ENCODE measurements at places on chromosomes 11 and 22.

- DNase-seq = no peak
Measured at GRCh38 chr22:23575601-23576000, 4.5 kb downstream of the IGLL1 start.

DNA sequence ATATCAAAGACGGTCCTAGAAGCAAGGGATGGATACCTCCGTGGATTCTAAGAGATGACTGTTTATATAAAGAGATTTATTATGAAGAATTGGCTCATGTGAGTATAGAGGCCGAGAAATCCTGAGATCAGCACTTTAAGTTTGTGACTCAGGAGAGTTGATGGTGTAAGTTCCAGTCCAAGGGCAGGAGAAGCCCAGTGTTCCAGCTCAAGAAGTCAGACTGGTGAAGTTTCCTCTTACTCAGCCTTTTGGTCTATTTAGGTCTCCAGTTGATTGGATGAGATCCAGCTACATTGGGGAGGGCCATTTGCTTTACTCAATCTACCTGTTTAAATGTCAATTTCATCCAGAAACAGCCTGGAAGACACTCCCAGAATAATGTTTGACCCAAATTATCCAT lies 45.1 kb downstream of the TSPAN18 start:
- no peak for DNase-seq

DNA sequence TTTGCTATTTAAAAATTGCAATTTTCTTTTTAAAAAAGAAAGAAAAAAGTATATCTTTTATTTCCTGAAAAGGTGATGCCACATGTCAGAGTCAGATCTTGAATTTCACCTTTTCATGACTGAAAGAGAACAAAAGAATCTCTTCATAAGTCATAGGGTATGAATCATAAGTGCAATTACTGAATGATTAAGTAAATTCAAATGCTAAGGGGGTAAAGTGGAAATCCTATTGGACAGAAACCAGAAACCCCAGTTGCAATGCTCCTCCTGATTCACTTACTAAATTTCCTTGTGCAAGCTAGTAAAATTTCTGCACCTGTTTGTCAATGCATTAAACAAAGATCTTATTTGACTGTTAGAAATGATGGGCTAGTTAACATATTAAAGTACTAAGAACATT lies 8.2 kb upstream of the PRRG4 start:
- no peak for DNase-seq

DNA sequence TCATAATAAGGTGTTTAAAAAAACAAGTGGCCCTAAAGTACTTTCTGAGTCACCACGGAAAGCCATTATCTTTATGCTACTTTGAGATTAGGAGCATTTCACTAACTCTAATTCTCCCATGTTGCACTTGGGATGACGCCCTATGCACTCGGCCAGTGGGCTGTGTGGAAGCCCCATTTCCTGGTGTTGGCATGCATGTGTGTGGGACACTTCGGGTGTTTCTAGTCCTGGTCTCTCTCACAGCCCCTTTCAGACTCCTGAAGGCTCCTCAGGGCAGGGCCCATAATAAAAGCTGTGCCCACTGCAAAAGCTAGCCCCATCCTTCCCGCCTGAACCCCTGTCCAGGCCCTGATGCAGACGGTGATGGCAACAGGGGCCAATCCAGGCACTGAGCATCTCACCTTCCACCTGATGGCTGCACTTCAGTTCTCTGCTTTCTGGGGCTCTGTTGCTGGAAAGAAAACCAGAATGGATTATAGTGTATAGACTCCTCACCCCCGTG lies 14.9 kb upstream of the FXYD2 start:
- DNase-seq = no peak

- no peak for DNase-seq
Measured at GRCh38 chr22:26075251-26075650, 94.0 kb upstream of the SEZ6L start.

DNA sequence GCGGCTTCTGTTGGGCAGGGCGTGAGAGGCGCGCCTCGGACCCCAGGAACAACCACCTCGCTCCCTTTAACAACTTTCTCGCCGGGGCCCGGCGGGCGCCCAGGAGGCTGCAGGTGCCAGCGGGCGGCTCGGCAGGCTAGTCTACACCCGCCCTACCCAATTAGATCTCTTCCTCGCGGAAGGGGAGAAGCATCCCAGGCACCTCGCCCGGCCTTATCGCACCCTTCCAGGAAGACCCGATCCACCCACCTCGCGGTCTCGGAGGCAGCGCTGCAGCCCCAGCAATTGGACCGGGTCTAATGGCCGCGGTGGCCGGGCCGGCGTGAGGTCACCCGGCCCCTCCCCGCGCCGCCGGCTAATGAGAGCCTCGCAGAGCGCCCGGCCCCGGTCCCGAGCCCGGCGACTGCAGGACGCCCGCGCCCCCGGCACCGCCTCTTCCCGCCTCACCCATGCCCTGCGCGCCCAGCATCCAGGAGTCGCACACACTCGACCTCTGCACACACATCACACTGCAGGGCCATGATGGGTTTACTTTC lies at the start of gene PLAAT3:
PLAAT3 (minus strand) TSS at position 298 of the 536 bp plus-strand sequence. CDS start 419 bp downstream, outside the sequence.
- DNase-seq = no peak

DNA sequence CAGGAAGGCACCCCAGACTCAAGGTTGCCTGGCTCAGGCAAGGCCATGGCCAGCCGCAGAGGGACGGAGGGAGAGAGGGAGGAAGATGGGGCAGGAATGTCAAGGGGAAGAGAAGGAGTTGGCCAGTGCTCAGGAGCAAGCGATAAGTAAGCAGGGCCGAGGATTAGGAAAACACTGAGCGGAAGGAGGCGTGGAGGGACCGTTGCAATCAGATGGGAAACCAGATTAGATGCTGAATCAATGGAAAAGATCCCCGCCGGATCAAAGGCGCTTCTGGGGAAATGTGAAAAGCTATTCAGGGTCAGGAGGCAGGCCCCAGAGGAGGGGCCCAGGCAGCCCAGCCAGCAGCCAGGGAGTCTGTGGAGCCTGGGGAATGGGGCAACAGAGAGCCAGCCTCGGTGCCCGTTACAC lies 26.6 kb upstream of the MYEOV start:
- no peak for DNase-seq

DNA sequence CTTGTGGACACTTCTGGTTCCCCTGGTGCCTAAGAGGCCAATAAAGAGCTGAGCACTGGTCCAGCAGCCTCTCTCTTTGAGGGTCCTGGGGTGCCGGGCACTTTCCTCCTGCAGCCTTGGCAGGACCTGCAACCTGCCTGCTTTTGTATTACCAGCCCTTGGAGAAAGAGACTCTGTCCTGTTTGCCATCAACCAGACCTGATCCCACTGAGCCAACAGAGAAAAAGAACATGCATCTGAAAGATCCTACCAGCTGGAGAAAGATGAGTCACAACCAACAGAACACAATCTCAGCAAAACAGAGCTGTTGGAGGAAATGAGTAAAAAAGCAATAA lies 321.0 kb downstream of the DDX10 start:
- DNase-seq = no peak

DNA sequence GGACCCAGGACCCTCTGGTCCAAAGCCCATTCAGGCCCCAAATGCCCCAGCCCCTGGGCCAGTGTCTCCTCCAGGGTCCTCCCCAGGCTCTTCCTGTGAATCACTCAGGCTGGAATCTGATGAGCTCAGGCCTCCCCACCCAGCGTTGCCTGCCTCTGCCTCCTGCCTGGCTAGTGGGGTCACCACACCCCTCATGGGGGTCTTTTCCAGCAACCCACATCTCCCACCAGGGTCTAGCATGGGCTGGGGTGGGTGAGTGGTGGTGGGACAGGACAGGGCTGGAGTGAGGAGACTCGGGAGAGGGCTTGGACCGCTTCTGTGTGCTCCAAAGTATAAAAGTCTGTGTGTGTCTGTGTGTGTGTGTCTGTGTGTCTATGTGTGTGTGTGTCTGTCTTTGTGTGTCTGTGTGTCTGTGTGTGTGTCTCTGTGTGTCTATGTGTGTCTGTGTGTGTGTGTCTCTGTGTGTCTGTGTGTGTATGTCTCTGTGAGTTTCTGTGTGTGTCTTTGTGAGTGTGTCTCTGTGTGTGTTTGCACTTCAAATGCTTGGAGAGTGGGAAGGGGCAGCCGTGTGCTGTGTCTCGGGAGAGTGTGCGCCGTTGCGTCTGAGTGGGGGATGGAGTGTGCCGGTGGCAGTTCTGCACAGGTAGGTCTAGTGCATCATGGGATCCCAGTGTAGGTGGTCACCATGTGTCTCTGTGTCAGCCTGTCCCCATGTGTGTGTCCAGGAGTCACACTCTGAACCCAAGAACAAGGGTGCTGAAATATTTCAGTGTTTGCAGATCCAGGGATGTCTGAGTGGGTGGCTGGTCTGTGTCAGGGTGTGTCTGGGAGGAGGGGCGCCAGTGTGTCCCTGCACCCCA lies 8.8 kb downstream of the RIN1 start:
- no peak for DNase-seq

DNA sequence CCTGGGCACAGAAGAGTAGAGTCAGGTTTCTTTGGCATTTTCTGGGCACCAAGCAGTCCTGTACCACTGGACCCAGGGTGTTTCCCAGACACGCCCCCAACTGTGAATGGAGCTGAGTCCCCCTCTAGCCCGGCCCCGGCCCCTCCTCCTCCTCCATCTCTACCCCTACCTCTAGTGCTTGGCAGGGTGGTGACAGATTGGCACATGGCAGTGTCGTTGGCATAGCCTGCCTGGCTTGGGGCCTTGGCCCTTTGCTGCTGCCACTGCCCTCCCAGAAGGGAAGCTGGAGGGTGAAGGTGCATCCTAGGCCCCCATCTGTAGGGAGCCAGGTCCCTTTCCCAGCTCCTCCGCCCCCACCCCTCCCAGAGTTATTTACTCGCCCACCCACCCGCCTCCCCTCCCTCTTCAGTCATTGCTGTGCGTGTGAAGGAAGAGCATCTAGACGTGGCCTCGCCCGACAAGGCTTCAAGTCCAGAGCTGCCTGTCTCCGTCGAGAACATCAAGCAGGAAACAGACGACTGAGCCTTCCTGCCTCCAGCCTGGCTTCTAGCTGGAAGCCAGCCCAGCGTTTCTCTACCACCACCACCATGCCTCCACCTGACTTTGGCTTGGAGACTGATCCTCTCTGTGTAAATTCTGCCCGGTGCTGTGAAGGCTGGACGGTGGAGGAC lies 10.9 kb downstream of the CHADL start:
- DNase-seq = no peak

- DNase-seq = no peak
Measured at GRCh38 chr11:60834742-60835533, 7.0 kb upstream of the CCDC86 start.

GRCh38 chr11:80849253-80849652 lies 1408.4 kb upstream of the TENM4 start:
- no peak for DNase-seq

DNA sequence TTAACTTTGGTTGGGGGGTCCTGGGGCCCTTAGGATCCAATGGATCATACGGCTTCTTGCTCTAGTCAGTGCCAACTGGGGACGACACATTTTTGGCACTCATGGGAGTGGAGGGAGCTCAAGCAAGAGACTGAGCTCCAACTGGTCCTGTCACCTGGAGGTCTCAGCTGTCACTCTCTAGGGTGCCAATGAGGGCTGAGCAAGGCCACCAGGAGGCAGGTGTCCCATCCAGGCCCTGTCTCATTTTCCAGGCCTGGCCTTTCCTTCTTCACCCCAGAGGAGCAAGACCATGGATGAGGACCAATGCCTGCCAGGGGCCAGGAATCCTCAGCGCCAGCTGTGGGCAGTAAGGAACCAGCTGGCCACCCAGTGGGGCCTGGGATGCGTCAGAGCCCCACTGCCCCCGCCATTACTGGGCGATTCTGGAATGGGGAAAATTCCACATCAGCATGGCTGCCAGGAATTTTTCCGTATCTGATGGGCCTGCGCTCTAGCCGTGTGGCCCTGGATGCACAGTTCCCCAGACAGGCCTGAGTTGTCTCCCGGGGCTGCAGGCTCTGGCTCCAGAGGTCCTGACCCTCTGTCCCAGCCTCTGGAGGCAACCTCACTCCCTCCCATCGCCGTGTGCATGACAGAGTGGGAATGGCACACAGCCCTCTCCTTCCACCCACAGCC lies 669 bp upstream of the GAL3ST1 start:
- no peak for DNase-seq

DNA sequence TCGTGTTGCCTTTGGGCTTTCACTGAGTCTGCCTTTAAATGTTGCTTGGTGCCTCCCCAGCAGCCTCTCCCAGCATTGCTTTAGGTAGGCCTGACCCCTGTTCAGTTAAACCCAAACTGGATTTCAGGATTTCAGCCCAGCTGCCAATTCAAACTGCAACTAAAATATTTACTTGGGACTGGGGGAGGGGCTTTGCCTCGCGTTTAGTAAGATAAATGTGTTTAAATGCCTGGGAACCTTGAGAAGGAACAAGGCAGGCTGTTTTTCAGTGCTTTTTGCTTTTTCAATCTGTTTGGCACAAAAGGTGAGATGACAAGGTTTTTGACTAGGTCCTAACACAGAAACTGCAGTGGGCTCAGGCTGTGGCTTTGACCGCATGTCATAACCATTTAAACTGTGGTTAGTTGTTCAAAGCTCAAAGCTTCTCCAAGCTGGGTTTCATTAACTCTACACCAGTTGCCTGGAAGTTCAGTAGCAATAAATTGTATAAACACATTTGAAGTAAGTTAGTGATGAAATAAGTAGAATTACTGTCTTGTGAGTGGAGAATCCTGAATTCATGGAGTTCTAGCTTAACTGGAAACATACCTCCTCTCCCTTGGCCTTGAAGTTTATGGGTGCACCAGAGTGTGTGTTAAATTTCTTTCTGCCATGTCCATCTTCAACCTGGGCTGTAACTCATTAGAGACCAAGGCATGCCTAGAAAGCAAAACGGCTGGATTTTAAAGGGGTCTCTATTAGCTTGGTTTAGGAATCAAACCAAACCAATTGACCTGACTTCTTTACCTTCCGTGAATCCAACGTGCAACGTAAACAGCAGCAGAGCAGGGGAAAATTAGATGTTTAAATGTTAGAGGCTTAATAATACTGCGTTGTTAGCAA lies 3.6 kb downstream of the PKNOX2 start:
- no peak for DNase-seq

GRCh38 chr11:91086028-91086427 lies 863.2 kb upstream of the CHORDC1 start:
- DNase-seq = no peak

DNA sequence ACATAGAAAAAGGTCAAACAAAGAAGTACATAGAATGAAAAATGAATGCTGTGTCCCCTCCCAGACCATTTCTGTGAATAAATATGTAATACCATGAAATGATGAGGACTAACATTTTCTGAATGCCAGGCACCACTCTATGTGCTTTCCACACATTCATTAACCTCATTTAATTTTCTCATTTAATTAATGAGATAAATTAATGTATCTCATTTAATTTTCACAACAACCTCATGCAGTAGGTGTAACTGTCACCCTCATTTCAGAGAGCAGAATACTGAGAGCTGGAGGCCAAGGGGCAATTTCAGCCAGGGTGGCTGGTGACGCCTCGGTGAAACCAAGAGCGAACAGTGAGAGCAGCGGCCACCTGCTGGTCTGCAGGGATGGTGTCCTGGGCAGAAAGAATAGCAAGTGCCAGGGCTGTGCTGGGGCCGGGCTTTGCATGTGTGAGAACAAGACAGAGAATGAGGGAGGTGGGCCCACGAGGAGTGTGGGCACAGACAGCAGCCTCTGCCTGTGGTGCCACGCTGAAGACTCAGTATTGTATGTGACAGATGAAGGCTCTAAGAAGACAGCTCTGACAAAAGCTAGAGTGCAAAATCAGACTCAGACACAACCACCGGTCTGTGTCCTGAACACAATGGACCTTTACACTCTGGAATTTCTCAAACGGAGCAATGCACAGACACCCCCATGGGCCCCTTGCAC lies 1.8 kb upstream of the SERPIND1 start:
- no peak for DNase-seq

- no peak for DNase-seq
Measured at GRCh38 chr11:45405916-45406670, 120.0 kb upstream of the SYT13 start.
